ENCODE measurements at places on chromosomes 16 and 17. TPM values are rescaled to one million over a fixed set of nuclear protein-coding genes. Genes with fewer than 3 reads are reported as not detected.

GRCh38 chr16:11748404-11749254 is 6.0 kb upstream of the TXNDC11 start:
- no peak overlapping the region for H3K27ac ChIP-seq
- no peak for DNase-seq
- H3K4me1 ChIP-seq, result peaks cover 4% of the 10 kb centered on the region
- H3K27me3 ChIP-seq, result no peaks in the 10 kb centered on the region
- peaks cover 19% of the 10 kb centered on the region for H3K36me3 ChIP-seq

DNA sequence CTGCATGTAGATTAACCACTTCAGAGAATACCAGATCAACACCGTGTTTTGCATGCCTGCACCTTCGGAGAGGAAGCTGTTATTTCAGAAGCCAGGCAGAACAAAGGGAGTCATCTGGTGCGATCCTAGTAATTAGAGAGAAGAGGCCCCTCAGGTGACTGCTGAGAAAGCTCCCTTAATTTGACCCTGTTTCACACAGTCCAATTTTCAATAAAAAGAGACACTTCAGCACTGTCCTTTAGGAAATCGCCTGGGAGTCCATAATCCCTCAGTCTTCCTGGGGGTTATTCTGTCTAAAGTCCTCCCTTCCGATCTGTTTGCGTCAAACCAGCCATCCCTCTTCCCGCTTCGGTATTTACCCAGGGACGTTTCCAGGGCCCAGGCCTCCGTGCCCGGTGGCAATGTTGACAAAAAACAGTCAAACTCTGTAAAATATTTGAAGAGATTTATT is 23.4 kb upstream of the TNRC6C start:
- H3K36me3 ChIP-seq, result no peaks in the 10 kb centered on the region
- no peaks in the 10 kb centered on the region for H3K27me3 ChIP-seq
- peaks cover 10% of the 10 kb centered on the region for H3K4me1 ChIP-seq
- H3K4me3 ChIP-seq, result no peak overlapping the region
- DNase-seq, result no peak

Gene PROCA1
- total RNA-seq, result 4.9 TPM

Gene OGFOD3
- total RNA-seq, result 27.9 TPM

Gene PYY
- total RNA-seq, result not detected
